ENCODE measurements at places on chromosomes 3 and 15. TPM values are rescaled to one million over a fixed set of nuclear protein-coding genes. Genes with fewer than 3 reads are reported as not detected.

The GRK7 gene
- total RNA-seq, result not detected

The ARHGEF26 gene
- 1.3 TPM for total RNA-seq

The KLF15 gene
- 4.1 TPM for total RNA-seq

The WDR72 gene
- not detected for total RNA-seq

The AGBL1 gene
- total RNA-seq, result not detected

The ANKRD63 gene
- total RNA-seq, result not detected

The FRMD5 gene
- 4.3 TPM for total RNA-seq

The CFAP20DC gene
- 3.8 TPM for total RNA-seq

The SLC24A5 gene
- not detected for total RNA-seq

The CTXN2 gene
- total RNA-seq, result not detected

The LDHAL6B gene
- not detected for total RNA-seq

The LRRIQ4 gene
- under 0.01 TPM for total RNA-seq

The MYZAP gene
- not detected for total RNA-seq

The SSUH2 gene
- total RNA-seq, result not detected

The TRH gene
- not detected for total RNA-seq

The SLC9C1 gene
- not detected for total RNA-seq

The TRPM1 gene
- total RNA-seq, result not detected

The AMT gene
- 2.6 TPM for total RNA-seq

The GRAMD2A gene
- total RNA-seq, result 0.77 TPM

The TM4SF1 gene
- 423 TPM for total RNA-seq

The SERPINI2 gene
- total RNA-seq, result not detected

The SIAH2 gene
- 28.9 TPM for total RNA-seq

The IL20RB gene
- 0.51 TPM for total RNA-seq

The TMC3 gene
- total RNA-seq, result not detected

The EPHA6 gene
- under 0.01 TPM for total RNA-seq

The KBTBD12 gene
- total RNA-seq, result not detected

The PP2D1 gene
- not detected for total RNA-seq

The ATP2B2 gene
- not detected for total RNA-seq

The TMEM44 gene
- total RNA-seq, result 14.9 TPM

The SNTN gene
- total RNA-seq, result not detected

The C3orf38 gene
- 27.2 TPM for total RNA-seq

The CCR8 gene
- not detected for total RNA-seq

The NR2E3 gene
- 0.77 TPM for total RNA-seq

The FXR1 gene
- 229 TPM for total RNA-seq

The MINAR1 gene
- total RNA-seq, result 0.33 TPM

The DNASE1L3 gene
- not detected for total RNA-seq

The PML gene
- 34.0 TPM for total RNA-seq

The ADGRG7 gene
- not detected for total RNA-seq

Measured in fibroblast of lung (primary cell).